ENCODE measurements at places on chromosomes 6 and 20.

GRCh38 chr20:59813126-59813947 is 120.1 kb downstream of the SYCP2 start:
- no peak for DNase-seq

DNA sequence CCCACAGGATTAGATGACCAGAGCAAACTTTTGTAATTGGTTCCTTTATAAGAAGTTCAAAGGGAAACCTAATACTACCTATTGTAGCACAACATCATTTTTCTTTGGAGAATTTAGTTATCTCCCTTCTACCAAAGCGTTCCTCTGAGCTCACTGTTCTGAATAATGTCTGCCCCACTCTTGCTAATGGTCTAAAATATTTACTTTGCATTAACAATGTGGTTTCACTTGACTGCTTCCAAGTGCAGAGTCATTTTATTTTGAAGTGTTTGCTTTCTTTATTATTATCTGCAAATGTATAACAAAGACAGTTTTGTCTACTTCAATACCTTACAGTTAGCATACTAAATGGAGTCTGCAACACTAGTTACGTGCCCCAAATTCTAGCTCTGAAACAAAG is 15.0 kb downstream of the TRAPPC3L start:
- no peak for DNase-seq

- DNase-seq = no peak
These were observed 176.4 kb upstream of the UST start for GRCh38 chr6:148570456-148570855.

DNA sequence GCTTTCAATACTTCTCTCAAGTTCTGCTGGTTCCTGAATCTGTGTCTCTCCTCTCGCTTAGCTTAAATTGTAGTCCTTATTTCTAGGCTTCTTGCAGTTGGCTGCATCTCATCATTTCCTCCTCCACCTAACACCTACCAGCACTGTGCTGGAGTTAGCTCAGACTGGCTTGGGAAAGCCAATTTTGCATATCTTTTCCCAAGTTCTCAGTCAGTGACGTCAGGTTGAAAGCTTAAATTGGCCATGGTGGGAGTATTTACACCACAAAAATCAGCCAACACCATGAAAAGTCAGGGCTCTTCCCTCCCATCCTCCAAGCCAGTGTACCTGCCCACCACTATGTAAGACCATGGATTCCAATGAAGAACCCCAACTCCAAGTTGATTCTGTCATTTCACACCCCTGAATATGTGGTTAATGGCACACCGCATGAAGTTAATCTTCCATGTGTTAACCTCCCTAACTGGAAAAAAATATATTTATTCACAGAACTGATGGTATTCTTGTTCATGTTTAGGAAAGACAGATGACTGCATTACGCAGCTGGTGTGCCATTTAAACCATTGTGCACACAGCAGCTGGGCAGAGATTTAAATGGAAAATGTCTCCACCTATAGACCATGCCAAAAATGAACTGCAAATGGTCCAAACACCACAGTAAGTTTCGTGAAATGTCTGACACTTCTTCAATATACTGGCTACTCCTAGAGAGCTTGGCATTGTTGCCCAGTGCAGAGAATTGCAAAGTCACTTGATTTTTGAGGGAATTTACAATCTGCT is 274.1 kb upstream of the MAP3K7 start:
- no peak for DNase-seq

GRCh38 chr6:116369540-116369939 is 1.2 kb upstream of the DSE start:
- DNase-seq = no peak

GRCh38 chr6:22164236-22164635 is 132.6 kb downstream of the PRL start:
- DNase-seq = no peak

GRCh38 chr6:72580281-72580940 is 41.5 kb upstream of the KCNQ5 start:
- peak; percentile 32 for DNase-seq

GRCh38 chr6:151705993-151706733 is 101.3 kb upstream of the ESR1 start:
- no peak for DNase-seq

- DNase-seq = no peak
These were observed 333.3 kb downstream of the HAO1 start for GRCh38 chr20:7606941-7607340.

GRCh38 chr6:159130846-159131245 is 38.4 kb upstream of the FNDC1 start:
- no peak for DNase-seq

DNA sequence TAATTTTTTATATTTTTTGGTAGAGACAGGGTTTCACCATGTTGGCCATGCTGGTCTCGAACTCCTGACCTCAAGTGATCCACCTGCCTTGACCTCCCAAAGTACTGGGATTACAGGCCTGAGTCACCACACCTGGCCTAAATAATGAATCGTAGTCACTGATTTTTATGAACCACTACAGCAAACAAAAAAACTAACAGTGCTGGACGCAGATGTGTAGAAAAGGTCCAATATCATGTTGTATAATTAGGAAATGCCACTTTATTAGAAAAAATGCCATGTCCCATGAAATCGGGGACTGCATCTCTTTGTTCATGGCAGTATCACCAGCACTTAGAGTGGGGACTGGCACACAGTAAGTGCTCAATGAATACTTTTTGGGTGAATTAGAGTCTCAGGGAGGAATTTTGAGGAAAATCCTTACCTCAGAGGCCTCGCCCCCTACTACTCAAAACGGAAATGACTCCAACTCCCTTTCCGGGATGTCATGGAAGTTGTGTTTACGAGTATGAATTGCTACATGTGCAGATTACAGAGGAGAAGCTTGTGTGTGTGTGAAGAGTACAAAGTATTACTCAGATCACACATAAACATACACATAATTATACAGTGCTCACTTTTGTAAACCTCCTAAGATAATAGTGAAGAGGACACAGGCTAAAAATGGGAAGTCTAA is 43.6 kb upstream of the FAM50B start:
- no peak for DNase-seq

- no peak for DNase-seq
These were observed 29.4 kb downstream of the LPA start for GRCh38 chr6:160634706-160635105.

DNA sequence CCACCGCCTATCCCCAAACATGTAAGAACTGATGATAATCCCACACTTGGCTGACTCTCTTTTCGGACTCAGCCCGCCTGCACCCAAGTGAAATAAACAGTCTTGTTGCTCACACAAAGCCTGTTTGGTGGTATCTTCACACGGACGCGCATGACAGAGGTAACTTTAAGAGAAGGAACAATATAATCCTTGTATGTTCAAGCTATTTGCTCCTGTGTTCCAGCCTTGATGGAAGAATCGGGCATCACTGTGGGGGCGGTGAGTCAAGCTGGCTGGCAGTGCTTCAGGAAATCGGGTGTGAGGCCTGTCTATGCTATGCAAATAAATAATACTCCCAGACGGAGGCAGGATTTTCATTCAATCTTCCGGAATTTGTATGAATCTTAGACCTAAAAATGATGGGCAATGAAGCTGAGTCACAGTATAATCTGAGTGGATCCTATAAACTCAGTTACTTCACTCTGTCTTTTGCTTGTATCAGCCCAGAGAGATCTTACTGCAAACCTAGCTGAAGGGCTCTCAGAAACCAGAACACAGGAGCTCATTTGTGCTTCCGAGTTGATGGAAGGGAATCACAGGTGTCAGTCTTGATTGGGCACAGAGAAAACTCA is 45.2 kb upstream of the NT5E start:
- peak; percentile 48 for DNase-seq

DNA sequence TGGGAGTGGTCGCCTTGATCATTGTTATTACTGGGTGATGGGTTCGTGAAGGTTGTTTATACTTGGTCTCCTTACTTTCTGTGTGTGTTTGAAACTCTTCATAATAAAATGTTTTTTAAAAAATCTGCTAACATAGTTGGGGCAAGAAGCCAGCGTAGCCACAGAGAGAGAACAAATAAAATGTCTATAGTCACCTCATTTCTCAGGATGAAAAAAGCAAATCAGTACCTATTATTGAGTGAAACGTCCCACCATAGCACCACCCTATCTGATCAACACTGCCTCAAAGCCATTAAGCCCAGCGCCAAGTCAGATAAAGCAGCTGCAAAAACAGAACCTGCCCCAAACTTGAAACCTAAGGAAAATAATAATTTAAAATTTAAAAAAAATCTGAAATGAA is 89.7 kb upstream of the TAB2 start:
- DNase-seq = no peak

DNA sequence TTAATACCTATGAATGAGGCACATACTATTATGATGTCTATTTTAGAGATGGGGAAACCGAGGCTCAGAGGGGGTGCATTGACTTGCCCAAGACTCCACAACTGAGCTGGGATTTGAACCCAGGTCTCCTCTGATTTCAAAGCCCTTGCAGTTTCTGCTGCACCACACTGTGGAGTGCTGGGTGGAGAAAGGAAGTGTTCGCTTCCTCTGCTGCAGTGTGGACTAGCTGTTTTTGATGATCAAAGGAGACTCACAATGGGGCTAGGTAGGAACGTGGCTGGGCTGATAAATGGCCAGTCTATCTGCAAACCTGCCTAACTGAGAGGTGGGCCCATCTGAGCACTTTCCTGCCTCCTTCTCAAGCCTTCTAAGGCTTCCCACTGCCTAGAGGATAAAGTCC is 87.2 kb downstream of the CD40 start:
- DNase-seq = no peak

DNA sequence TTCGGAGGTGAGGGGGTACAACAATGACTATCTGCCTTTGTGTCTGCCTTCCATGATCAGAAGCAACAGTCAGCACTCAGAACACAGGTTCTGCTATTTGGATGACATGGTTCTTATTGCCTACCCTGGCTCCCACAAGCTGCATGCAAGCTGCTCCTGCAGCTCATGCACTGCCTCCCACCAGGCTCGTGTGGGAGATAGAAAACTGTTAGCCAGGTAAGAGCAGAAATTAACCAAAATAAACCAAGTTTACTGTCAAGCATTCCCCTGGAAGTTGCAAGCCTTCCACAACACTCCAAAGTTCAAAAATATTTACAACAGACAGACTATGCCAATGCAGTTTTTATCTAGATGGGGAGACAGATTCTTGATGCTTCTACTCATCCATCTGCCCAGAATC is 31.0 kb downstream of the OPRM1 start:
- DNase-seq = no peak

DNA sequence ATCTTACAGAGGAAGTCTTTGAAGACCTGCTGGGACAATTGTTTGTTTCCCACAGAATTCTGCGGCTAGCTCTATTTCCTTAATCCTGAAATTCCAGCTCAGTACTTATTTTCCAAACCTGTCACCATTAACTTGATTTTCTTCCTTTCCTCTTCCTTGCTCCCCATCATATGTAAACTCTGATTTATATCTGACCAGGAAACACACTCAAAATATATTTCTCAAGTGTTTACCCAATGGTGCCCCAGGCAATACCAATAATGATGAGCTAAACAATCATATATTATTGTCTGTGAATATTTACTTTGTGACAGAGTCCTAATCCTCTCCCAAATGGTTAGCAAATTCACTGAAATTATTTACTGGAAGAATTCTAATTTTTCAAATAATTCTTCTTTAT is 597.3 kb downstream of the PKHD1 start:
- DNase-seq = no peak

GRCh38 chr6:155635416-155635815 is 179.8 kb upstream of the NOX3 start:
- no peak for DNase-seq

GRCh38 chr6:20409427-20409971 is 7.8 kb downstream of the E2F3 start:
- DNase-seq = no peak

- no peak for DNase-seq
These were observed 86.8 kb upstream of the MPC1 start for GRCh38 chr6:166469426-166469961.

GRCh38 chr20:23049201-23050075 is at the start of gene THBD:
THBD (minus strand) TSS chr20:23049672; CDS start chr20:23049504, 168 bp downstream.
- DNase-seq = peak; percentile 76

- DNase-seq = no peak
These were observed 259.4 kb downstream of the TMEM242 start for GRCh38 chr6:157063923-157064322.

GRCh38 chr6:30500421-30501355 is 11.4 kb downstream of the HLA-E start:
- DNase-seq = no peak

DNA sequence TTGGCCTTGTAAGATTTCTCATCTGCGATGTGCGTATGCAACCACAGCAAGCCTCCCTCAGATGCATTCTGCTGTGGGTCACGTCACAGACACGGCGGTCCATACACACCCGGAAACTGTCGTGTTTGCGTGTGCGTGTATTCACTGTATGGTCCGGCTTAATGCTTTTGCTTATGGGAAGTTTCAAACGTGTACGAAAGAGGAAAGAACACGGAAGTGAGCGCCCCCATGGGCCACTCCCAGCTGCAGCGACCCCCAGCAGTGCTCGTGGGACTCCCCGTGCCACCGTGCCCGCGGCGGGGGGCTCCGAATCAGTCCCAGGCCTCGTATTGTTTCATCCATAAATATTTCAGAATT is 10.2 kb downstream of the DLL1 start:
- DNase-seq = no peak

- DNase-seq = no peak
These were observed at the start of gene BNIP5 for GRCh38 chr6:36336779-36337241. BNIP5 (minus strand) TSS chr6:36336888; CDS start chr6:36330690, 6,198 bp downstream.

DNA sequence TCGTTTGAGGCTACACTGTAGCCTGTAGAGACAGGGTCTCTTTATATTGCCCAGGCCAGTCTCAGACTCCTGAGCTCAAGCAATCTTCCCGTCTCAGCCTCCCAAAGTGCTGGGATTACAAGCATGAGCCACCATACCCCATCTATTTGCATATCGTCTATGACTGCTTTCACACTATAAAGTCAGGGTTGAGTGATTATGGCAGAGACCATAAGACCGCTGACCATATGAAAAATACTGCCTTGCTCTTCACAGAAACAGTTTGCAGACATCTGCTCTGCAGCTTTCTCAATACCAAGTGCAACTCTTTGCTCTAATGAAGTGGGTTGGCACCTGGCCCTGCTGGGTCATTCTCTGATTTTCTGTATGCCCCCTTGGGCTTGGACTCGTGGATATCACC is 79.5 kb upstream of the PAK5 start:
- DNase-seq = no peak

- DNase-seq = no peak
These were observed 42.1 kb upstream of the HLA-E start for GRCh38 chr6:30447237-30447636.

DNA sequence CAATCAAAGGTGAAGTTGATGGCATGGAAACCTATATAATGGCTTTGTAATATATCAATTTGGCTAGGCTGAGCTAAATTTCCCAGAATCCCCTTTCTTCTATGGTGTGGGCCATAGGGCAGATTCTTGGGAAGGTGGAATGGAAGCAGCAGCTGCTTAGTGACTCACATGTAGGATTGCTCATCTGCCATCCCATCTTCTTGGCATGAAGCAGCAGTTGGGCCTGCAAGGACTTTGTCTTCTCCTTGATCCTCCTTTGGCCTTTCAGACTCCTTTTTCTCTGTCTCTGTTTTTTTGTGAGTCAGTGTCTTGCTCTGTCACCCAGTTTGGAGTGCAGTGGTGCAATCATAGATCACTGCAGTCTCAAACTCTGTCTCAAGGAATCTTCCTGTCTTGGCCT is 52.6 kb upstream of the CEP162 start:
- DNase-seq = no peak

All from femur (tissue), 1 donor.